ENCODE measurements at places on chromosomes 2 and 18. TPM values are rescaled to one million over a fixed set of nuclear protein-coding genes. Genes with fewer than 3 reads are reported as not detected.

DNA sequence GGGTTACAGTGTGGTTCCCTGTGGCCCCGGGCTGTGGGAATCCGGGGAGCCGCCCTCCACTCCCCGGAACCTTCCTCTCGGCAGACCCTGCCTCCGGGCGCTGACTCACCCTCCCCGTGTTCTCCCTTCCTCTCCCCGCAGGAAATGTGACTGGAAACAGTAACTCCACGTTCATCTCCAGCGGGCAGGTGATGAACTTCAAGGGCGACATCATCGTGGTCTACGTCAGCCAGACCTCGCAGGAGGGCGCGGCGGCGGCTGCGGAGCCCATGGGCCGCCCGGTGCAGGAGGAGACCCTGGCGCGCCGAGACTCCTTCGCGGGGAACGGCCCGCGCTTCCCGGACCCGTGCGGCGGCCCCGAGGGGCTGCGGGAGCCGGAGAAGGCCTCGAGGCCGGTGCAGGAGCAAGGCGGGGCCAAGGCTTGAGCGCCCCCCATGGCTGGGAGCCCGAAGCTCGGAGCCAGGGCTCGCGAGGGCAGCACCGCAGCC is 59.5 kb downstream of the TNFRSF11A start:
- H3K27me3 ChIP-seq: no peaks in the 10 kb centered on the region
- H3K27ac ChIP-seq: no peak overlapping the region
- no peaks in the 10 kb centered on the region for H3K36me3 ChIP-seq
- peaks cover 24% of the 10 kb centered on the region for H3K4me1 ChIP-seq
- H3K4me3 ChIP-seq: no peak overlapping the region

MAP2 gene
- 71.1 TPM for total RNA-seq

DNA sequence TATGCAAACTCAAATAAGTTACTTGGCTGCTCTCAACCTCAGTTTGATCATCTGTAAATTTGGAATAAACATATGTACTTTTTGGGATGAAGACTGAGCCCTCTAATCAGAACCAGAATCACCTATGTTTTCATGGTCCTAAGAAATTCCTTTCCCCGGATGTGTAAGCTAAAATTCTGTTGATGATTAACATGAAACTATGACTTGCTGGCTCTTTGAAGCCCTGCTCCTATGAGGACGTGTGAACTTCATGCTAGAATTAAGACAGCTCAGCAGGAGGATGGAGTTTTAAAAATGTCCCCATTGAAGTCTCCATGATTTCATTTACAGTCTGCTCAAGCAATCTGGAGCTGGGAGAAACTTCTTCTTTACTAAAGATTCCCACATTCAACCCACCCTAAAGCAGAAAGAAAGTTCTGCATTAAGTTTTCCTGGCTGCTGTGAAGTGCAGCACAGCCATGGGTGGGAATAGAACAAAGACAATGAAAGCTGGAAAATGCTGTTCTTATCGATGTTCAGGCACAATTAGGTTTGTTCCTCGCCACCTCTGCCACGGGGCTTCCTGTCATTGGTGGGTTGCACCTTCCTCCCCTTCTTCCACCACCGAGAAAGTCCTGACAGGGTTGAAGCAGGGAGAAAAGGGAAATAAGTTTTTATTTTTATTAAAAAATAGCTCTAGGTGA is 50.9 kb downstream of the ADCYAP1 start:
- H3K4me1 ChIP-seq: peaks cover 13% of the 10 kb centered on the region
- H3K36me3 ChIP-seq: no peaks in the 10 kb centered on the region
- DNase-seq: no peak
- H3K27ac ChIP-seq: no peak overlapping the region

CREG2 gene
- total RNA-seq: 9.0 TPM

DNA sequence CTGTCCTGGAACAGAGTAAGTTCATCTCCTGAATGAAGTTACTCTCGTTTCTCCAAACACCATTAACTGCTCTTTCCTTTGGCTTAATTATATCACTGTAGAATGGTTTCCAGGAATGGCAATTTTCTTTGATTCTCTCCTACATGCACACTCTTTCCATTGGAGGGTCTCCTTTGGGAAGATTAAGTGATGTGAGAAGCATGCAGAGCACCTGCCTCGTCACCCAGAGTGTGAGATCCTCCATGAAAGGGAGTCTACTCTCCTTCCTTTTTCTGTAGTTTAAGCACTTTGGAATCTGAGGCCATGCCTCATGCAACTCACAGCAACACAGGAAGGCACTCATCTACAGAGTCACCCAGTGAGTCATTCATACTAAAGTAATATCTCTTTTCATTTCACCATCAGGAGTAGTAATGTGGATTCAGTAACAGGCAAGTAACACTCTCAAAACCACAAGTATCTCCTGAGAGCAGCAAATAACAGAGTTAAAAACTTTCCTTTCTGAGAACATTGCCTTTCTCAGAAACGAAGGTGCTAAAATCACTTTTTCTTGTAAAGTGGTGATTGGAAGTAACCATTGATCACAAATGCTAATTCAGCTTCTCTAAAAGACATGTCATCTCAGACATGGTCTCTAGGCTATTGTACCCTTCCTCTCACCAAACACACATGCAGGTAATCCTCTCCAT is 52.8 kb upstream of the IL1RL1 start:
- peak overlapping the region; percentile 87 for H3K27ac ChIP-seq
- H3K4me3 ChIP-seq: 0 out of 2 replicates have a peak overlapping the region, but pooled peaks have one; percentile 1
- H3K27me3 ChIP-seq: no peaks in the 10 kb centered on the region
- DNase-seq: peak; percentile 72
- peaks cover 23% of the 10 kb centered on the region for H3K4me1 ChIP-seq

DNA sequence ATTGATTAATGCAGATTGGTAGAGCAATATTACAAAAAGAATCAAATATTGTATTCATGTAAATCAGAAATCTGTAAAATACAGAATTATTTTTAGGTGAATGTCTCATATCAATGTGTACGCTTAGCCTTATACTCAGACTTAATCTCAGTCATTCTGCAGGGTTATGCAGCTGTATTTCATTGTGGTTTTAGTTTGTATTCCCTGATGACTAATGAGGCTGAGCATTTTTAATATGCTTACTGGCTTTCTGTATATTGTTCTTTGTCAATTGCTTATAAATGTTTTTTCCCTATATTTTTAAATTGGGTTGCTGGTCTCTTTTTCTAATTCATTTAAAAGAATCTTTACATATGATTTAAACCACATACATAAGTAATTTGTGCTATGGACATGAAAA is 50.1 kb downstream of the CDH19 start:
- no peak overlapping the region for H3K4me3 ChIP-seq
- no peaks in the 10 kb centered on the region for H3K36me3 ChIP-seq
- H3K27me3 ChIP-seq: no peaks in the 10 kb centered on the region
- H3K4me1 ChIP-seq: no peaks in the 10 kb centered on the region

- no peaks in the 10 kb centered on the region for H3K27me3 ChIP-seq
- peak overlapping the region; percentile 64 for H3K27ac ChIP-seq
- H3K4me1 ChIP-seq: peaks cover 36% of the 10 kb centered on the region
- DNase-seq: peak; percentile 59
- H3K4me3 ChIP-seq: peak overlapping the region; percentile 31
- no peaks in the 10 kb centered on the region for H3K36me3 ChIP-seq
These were observed 37.7 kb upstream of the MEX3C start for GRCh38 chr18:51235009-51235789.

DNA sequence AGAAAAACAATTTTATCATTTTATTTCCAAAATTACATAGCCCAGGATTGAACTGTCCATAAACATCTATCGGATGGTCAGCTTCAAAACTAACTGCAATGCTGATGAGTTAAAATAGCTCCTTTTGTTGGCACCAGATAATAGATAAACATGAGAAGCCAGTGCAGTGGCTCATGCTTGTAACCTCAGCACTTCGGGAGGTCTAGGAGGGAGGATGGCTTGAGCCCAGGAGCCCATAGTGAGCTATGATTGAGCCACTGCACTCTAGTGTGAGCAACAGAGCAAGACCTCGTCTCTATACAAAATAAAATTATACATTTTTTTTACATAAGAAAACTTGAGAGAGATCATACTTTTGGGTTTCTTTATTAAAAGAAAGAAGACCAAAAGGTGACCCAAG is 34.6 kb upstream of the IMPA2 start:
- no peaks in the 10 kb centered on the region for H3K27me3 ChIP-seq
- peaks cover 27% of the 10 kb centered on the region for H3K4me1 ChIP-seq
- H3K36me3 ChIP-seq: no peaks in the 10 kb centered on the region
- DNase-seq: no peak

CNDP2 gene
- total RNA-seq: 161 TPM

REG1B gene
- total RNA-seq: not detected

ANKRD30BL gene
- not detected for total RNA-seq

DNA sequence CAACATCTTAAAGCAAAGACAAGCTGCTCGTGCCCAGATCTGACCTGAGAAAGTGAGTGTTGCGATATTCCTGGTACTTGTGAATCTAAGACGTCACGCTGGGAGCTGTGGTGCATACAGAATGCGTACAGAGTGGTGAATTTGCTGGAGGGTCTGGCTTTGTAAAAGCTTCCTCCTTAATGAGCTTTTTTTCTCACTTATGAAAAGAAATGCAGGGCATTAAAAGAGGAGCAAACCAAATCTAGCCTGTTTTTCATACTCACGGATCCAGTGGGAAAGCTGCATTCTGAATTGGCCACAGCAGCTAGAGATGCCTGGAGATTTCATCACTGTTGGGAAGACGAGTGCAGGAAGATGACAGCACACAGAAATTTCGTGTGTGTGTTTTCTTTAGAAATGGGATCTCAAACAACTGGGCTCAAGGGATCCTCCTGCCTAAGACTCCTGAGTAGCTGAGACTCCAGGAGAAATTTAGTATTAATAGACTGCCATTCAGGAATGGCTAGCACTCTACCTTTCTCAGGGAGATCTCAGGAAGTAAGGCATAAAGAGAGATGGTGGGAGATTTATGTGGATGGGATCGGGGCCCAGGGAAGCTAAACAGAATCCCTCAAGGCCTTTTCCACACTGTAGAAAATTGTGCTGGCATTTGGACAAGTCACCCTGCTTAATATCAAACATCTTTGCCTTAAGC is 181.3 kb downstream of the ALPK2 start:
- no peaks in the 10 kb centered on the region for H3K27me3 ChIP-seq
- no peak overlapping the region for H3K27ac ChIP-seq
- no peaks in the 10 kb centered on the region for H3K4me1 ChIP-seq
- no peaks in the 10 kb centered on the region for H3K36me3 ChIP-seq
- DNase-seq: no peak
- no peak overlapping the region for H3K4me3 ChIP-seq

DNA sequence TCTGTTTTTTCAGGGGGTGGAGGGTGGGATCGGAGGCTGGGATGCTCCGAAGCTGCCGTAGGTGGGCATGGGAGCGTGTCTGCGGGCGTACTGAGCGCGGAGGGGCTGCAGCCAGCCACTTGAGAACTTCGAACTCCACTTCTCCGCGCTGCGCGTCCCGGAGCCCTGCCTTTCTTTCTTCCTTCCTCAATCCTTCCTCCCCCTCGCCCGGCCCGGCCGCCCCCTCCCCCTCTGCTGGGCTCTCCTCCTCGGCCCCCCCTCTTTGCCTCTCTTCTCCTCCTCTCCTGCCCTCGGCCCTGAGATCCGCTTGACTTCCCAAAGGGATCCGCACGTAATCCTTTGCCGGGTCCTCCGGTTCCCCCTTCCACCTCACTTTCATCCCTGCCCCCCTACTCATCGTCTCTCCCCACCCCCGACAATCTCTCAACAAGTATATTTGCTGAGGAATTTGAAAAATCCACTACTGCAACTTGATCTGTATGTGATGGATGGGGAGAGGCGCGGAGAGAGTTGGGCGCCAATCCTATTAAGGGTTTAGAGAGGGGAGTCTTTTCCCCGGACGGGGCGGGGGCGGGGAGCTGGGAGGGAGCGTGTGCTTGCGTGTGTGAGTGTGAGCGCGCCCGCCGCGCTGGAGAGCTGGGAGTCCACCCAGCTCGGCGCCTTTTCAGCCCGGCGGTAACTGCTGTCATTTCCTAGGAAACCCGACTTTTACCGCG is 1.1 kb downstream of the GLI2 start:
- H3K36me3 ChIP-seq: no peaks in the 10 kb centered on the region
- no peak for DNase-seq
- peak overlapping the region; percentile 63 for H3K4me3 ChIP-seq
- peaks cover 87% of the 10 kb centered on the region for H3K27me3 ChIP-seq
- peaks cover 15% of the 10 kb centered on the region for H3K4me1 ChIP-seq
- H3K27ac ChIP-seq: no peak overlapping the region

DNA sequence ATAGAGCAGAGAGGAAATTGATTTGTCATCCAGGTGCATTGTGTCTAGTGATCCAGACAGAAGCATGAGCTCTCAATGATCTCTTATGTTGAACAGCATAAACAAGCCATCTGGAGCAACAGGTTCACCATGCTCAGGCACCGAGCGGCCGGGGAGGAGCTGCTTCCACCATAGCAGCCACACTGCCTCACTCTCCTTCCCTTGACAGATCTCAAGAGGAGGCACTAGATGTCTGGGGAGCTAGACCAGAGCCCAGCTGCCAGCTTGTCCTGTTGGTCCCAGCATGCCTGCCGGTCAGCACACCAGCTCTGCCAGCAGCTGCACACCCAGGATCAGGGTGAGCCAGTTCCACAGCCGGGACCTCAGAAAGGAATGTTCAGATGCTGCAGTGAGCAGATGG is 17.5 kb upstream of the LONRF2 start:
- H3K27ac ChIP-seq: no peak overlapping the region
- H3K4me1 ChIP-seq: no peaks in the 10 kb centered on the region
- no peaks in the 10 kb centered on the region for H3K36me3 ChIP-seq
- DNase-seq: peak; percentile 4
- no peak overlapping the region for H3K4me3 ChIP-seq

DNA sequence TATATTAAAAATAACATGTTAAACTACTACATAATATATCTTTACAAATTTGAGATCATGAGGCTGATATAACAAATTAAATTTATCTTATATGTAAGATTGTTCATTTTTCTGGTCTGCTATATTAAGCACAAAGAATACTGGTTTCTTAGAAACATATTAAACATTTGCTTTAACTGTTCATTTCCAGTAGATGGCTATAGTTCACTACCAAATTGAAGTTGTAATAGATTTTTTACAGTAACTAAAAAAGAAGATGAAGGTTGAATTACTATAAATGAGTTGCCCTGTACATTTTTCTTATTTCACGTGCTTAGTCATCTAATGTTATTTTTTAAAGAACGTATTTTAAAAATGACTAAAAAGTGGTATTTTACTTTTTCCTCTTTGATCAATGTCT is 57.0 kb downstream of the ZNF407 start:
- H3K27ac ChIP-seq: no peak overlapping the region
- no peaks in the 10 kb centered on the region for H3K4me1 ChIP-seq
- DNase-seq: no peak
- H3K36me3 ChIP-seq: no peaks in the 10 kb centered on the region
- H3K4me3 ChIP-seq: no peak overlapping the region

- DNase-seq: no peak
- no peaks in the 10 kb centered on the region for H3K27me3 ChIP-seq
- H3K27ac ChIP-seq: no peak overlapping the region
- H3K4me3 ChIP-seq: no peak overlapping the region
- 0 out of 2 replicates have a peak, but pooled peaks cover under 1% of the 10 kb centered on the region for H3K4me1 ChIP-seq
These were observed 476.3 kb upstream of the VWC2L start for GRCh38 chr2:213934560-213934959.

- no peak overlapping the region for H3K27ac ChIP-seq
- no peak for DNase-seq
- H3K4me3 ChIP-seq: no peak overlapping the region
- no peaks in the 10 kb centered on the region for H3K36me3 ChIP-seq
These were observed 1.1 kb upstream of the FAM237A start for GRCh38 chr2:206641226-206641625.
